ENCODE measurements at places on chromosomes 11 and 22.

- DNase-seq: no peak
Observed at GRCh38 chr11:71327156-71328085, 75.0 kb upstream of the SHANK2 start.

- DNase-seq: no peak
Observed at GRCh38 chr11:122745111-122745510, 89.6 kb downstream of the UBASH3B start.

DNA sequence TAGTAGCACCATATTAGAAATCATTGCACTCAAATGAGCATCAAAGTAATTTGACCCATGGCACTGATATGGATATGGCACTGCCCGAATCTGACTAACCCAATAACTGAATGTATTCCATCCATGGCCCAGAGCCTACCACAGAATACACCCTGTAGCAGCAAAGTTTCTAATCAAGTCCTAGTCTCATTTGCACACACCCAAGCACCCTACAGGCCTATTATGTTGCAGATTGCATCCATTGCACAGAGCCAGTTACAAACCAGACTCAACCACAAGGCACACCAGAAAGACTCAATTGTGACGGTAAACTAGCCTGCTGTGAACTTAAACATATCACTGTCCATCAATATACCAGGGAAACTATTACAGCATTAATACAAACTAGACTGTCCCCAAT is 6.5 kb downstream of the OR52E5 start:
- no peak for DNase-seq

DNA sequence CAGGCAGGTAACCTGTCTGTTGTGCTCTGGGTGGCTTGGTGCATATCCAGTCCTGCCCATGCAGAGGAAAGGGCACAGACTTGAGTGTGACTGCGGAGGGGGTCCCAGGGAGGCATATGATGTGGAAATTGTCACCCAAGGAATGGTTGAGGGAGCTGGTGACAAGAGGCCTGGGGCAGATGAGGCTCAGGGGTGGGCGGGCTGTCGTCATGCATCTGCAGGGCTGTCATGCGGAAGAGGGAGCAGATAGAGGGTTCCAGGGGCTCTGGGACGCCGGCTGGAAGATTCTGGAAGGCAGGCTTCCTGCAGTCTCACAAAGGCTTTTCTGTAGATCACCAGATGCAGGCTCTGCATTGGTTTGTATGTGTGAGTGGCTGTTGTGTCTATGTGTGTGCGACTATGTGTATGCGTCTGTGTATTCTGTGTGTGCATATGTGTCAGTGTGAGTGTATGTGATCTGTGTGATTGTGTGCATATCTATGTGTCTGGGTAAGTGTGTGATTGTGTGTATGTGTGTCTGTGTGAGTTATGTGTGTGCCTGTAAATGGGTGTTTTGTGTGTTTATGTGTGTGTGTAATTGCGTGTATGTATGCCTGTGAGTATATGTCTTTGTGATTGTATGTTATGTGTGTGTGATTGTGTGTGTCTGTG is 7.6 kb upstream of the CACNA1I start:
- no peak for DNase-seq

- DNase-seq: no peak
Observed at GRCh38 chr22:12613199-12613598, 2914.8 kb upstream of the OR11H1 start.

GRCh38 chr22:27752771-27753170 is 48.8 kb downstream of the MN1 start:
- DNase-seq: no peak

DNA sequence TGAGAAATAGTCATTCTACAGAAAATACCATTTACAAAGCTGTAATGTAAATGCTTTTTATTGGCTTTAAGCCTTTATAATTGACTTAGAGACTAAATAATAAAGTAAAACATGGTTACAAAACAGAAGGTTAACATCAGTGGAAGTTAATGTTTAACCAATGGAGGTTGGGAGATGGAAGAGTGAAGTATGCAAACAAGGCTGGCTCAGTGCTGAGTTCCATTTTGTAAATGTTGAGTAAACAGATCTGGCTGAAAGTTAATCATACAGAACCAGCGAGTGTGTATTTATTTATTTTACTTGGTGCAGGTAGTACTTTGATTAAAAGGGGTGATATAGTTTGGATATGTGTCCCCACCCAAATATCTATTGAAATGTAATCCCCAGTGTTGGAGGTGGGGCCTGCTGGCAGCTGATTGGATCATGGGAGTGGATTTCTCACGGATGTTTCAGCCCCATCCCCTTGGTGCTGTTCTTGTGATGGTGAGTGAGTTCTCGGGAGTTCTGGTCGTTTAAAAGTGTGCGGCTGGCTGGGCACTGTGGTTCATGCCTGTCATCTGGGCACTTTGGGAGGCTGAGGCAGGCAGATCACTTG is 827.4 kb downstream of the OPCML start:
- no peak for DNase-seq

DNA sequence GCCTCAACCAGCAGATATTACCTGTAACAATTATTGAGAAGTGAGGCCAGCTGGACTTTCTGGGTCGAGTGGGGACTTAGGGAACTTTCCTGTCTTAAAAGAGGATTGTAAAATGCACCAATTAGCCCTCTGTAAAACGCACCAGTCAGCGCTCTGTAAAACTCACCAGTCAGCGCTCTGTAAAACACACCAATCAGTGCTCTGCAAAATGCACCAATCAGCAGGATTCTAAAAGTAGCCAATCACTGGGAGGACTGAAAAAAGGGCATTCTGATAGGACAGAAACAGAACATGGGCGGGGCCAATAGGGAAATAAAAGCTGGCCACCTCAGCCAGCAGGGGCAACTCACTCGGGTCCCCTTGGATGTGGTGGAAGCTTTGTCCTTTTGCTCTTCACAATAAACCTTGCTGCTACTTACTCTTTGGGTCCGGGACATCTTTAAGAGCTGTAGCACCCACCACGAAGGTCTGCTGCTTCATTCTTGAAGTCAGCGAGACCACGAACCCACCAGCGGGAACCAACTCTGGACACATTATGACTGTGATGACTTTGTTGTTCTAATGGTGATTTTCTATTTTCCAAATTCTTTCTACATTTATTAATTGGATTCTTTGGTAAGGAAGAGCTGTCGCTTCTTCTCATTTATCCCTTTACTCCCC is 40.2 kb upstream of the FGF3 start:
- DNase-seq: no peak

DNA sequence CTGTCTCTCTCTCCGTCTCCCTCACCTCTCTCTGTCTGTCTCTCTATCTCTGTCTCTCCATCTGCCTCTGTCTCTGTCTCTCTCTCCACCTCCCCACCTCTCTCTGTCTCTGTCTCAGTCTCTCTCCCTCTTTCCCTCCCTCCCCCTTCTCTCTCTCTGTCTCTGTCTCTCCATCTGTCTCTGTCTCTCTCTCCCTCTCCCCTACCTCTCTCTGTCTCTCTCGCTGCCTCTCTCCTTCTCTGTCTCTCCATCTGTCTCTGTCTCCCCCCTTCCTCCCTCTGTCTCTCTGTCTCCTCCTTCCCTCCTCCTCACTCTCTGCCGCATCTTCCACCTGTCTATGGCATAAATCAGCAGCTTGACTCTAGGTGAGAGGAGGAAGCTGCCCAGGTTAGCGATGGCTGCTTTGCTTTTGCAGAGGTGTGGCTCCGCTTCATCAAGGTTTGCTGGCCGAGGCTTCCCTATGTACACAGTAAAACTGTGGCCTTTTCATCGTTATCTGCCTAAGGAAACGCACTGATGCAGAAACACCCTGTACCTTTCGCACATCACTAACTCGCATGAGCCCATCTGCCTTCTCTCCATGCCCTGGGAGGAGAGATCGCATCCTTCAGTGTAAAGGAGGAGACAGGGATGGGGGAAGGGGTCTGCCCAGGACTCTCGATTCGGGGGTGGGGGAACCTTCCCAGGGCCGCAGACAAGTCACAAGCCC is 44.5 kb downstream of the ANO1 start:
- no peak for DNase-seq

GRCh38 chr11:114047327-114047726 is 12.2 kb upstream of the ZBTB16 start:
- DNase-seq: no peak

- DNase-seq: no peak
Observed at GRCh38 chr22:35735542-35735941, 17.9 kb downstream of the APOL5 start.

GRCh38 chr22:34849965-34850364 is 216.0 kb upstream of the ISX start:
- DNase-seq: no peak

- DNase-seq: no peak
Observed at GRCh38 chr11:86056351-86056854, 12.5 kb downstream of the PICALM start.

DNA sequence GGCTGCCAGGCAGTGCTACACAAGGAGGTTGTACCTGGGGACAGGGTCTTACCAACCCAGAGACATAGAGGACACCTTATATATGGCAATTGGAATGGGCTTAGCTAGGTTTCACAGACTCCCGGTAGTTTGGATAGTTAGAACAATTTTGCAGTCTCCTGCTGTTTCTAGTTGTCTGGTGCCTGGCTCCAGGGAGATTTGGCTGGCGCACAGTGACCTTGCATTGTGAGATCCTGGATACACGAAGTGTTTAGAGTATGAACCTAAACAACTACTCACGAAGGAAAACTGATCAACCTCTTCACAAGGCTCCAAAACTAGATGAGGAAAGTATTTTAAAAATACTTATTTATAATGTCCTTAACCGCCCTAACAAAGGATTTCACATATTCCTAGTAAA is 614.7 kb downstream of the FAM181B start:
- DNase-seq: no peak

DNA sequence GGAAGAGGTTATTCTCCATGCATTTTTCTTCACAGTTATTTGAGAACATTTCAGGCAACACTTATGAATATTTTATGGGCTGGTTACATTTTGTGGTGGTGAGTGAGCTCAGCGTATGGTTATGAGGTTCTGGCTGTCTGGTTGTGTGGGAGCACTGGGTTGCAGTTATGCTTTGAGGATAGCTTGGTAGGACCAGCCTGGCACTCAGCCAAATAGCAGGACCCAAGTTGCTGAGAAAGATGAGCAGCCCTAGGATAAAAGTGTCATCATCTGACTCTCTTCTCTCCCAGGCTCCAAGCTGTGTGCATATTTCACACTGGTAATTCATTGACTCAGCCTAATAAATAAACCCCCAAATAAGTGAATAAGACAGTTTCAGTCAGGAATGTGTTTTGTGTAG is 8.1 kb upstream of the SRSF8 start:
- DNase-seq: no peak

- no peak for DNase-seq
Observed at GRCh38 chr11:47395223-47396048, 13.0 kb upstream of the SLC39A13 start.
